Stimulated activated CD4-positive, alpha-beta T cell treated with anti-CD3 and anti-CD28 coated beads, Interleukin-1b, Interleukin-23, amount 100 ng/mL, for 1 hour (primary cell): ENCODE measurements at places on chromosomes 2 and 18.

DNA sequence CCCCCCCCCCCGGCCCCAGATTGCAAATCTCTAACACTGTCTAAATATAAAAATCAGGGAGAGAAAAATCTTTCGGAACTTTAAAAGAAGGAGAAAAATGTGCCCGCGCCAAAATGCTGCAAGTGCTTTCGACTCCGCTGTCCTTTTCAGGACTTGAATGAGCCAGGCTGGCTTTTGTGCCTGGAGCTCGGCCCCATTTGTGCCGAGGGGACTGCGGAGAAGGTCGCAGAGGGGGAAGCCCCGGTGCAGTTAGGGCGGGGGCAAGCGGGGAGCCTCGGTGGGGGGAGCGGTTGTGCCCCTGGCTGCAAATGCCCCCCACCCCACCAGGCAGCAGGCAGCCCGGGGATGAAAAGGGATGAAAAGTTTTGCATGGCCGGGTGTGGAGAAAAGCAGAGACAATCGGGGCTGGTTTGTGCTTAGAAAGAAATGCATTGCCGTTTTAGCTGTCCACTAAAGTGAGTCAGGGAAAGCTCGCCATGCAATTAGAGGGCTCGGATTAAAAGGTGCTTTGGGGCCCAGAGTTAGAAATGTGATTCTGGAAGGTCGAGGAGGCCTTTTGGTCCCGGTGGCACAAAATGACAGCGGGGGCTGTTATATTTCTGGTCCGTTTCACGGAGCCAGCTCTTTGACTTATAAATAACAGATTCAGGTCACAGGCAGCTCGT lies 1.6 kb downstream of the INHBB start:
- no peak for DNase-seq

DNA sequence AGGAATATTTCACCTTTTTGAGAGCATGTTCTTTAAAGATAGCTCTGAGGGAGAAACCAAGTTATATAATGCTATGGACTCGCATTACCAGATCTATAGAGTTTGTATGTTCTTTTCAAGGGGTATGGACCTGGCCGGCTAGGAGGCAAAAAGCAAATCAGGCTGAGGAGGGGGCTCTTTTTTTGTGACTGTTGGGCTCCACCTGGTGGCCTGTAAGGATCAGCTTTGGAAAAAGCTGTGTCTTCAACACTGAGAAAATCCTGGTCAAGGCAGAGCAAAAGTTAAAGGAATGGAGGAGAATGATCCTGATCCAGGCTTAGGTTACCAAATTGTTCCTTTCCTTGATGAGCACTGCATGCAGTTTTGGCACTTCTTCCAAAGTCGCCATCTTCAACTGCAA lies 180.5 kb downstream of the DIS3L2 start:
- DNase-seq = no peak

DNA sequence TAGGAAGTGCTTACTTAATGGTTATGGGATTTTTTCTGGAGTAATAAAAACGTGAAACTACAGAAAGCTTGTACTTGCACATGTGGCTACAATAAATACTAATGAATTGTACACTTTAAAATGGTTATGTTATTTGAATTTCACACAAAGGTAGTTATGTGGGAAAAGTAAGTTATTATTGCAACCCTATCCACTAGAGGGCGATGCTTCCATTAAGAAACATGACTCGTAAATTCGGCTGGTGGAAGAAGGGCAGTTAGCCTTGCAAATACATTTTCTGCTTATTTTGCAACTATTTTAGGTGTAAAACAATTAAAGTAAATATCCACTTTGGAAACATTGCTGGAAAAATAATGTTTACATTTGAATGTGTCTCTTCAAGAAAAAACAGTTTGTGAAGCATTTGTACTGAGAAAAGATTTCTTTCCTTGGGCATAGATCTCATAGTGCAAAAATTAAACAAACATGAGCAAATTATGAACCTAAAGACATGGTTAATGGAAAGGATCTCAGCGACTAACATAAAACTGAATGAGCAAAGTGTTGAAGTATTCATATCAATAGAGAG lies 68.1 kb upstream of the CSRNP3 start:
- no peak for DNase-seq

DNA sequence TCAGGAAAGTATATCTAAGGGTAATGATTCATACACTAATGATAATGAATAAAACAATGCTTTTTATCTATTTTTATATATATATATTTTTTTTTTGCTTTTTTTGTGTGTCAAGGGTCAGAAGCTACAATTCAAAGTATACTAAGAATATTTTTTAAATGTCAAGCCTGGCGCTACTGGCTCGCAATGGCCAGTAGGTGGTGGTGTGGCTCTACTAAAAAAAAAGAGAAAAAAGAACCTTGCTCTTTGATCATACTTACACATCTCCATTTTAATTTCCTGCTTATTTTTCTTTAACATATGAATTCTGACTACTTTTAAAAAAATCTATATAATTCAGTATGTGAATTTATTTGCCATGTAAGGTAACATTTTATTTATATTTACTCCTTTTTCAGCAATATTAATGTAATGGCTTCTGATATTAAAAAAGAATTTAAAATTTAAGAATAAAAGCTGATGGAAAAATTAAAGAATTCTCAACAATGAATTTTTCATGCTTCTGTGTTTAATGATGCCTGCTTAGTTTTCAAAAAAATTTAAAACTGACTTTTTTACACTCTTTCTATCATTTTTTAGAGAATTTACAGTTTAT lies 232.9 kb downstream of the GULP1 start:
- DNase-seq = no peak

- DNase-seq = no peak
These were observed 93.4 kb downstream of the AGAP1 start for GRCh38 chr2:235587202-235587601.

GRCh38 chr2:232976176-232976575 lies 36.9 kb downstream of the NGEF start:
- no peak for DNase-seq

DNA sequence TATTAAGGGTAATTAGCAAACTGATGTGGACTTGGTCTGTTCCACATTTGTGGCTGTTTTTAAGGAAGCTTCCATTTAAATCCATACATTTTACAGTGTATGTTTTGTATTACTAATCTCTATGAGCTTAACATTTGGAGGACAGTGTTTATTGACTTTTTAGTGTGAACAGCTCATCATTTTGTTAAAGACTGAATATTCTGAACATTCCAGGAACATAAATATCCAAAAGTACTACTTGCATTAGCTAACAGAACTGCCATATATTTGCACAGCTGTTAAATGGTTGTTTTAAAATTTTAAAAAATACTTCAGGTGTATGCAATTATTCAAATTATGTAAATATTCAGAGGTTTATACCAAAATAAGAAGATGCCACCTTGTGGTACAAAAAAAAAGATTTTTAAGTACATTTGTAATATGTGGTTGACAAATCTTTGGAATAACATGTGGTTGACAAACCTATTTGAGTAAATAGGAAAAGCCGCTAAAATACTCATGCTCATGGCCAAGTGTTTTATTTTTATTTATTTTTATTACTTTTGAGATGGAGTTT lies 439.7 kb upstream of the FANCL start:
- DNase-seq = no peak

DNA sequence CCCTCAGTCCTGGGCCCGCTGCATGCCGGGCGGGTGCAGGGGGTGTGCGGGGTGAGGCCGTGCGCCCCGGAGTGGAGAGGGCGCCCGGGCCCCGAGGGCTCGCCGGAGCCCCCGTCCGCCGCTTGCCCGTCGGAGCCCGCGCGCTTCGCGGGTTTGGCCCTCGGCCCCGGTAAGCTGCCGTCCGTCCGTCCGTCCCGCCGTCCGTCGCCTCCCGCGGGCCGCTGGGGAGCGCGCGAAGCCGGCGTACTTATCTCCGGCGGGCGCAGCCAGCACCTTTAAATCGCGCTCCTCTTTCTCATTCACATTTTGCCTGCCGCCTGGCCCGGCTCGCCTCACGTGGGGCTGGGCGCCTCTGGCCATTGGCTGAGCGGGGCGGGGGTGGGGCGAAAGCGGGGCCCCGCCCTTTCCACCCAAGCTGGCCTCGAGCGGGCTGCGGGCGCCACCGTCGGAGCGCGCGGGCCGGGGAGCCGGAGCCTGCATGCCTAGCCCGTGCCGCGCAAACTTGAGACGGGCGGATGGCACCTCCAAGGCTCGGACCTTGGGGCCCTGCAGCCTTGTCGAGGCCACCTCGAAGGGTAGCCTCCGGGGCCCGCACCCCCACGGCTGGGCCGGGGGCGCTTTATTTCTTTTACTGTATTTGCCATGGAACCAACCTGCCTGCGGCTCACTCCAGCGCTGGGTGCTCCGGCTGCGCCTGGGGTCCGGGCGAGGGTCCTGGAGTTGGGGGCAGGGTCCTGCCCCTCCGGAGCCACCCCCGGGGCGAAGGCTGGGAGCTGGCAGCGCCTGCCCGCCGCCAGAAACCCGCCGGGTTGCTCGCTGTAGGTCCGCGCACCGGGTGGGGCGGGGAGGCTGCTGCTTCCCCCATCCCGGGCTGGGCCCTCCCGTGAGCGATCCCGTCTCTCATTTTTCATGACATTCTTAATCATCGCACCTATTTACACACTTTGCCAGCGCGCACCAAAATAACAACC lies at the start of gene GBX2:
GBX2 (minus strand) TSS at position 277 of the 971 bp plus-strand sequence. CDS start 415 bp downstream, outside the sequence.
- no peak for DNase-seq

DNA sequence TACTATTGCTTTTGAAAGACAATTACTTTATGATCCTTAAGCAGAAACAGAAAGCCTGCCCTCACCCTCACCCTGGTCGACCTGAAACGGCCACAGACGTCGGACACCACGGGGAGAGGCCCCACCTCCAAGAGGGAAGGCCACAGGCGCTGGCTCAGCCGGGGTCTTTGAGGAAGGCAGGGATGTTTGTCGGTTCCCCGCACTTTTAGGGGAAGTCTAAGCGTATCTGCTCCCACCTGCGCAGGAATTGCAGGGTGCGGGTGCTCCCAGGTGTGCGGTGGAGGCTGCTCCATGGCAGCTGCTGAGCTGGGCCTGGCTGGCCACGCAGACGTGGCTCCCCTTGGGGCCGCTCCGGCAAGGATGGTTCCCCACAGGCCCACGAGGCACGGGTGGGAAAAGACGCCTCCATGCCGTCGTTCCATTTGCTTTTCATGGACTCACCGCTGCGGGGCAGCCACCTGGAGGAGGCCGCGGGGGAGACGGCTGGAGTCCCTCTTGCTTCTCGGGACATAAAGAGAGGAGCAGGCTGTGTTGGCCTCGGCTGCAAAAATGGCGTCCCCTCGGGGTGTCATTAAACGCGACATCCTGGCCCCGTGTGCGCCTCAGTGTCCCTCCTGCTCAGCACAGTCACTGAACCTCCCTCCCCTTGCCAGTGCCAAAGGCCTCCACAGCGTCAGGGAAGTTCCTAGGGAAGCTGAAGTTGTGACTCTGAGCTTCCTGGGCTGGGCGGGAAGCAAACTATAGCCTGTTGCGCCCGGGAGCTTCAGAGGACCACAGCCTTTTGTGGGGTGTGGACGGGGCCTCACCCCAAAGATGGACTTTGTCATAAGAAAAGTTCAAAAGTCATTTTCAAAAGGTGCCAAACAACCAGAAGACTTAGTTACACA lies 63.4 kb downstream of the NFATC1 start:
- DNase-seq = no peak

DNA sequence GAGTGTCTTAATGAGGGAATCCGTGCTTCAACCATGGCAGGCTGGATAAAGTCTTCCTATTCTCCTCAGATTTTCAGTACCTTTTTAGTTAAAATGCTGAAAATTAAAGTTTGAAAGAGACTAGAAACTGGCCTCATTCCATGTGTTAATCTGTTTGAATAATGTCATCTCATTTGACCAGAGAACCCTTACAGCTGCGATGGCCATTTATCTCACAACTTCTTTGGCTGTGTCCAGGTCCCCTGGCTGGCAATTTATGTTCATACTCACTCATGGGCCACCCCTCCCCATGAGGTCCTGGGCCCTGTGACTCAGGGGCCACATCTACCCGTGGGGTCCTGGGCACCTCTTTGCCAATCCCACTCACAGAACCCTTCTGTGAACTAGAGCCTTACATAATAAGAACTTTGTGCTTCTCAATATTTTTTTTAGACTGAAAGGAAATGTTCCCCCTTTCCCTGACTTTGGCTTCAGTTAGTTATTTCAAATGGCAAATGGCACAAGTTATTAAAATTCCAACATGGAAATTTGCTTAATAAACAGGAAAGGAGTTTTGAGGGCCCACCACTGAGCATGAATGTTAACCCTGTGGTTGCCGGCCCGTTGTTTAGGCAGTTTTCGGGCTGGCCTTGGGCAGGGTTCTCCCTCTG lies 134.6 kb downstream of the UXS1 start:
- no peak for DNase-seq

- no peak for DNase-seq
These were observed 232.3 kb upstream of the ITGA4 start for GRCh38 chr2:181224866-181225265.

- no peak for DNase-seq
These were observed 62.7 kb downstream of the CYP1B1 start for GRCh38 chr2:38013158-38013752.

DNA sequence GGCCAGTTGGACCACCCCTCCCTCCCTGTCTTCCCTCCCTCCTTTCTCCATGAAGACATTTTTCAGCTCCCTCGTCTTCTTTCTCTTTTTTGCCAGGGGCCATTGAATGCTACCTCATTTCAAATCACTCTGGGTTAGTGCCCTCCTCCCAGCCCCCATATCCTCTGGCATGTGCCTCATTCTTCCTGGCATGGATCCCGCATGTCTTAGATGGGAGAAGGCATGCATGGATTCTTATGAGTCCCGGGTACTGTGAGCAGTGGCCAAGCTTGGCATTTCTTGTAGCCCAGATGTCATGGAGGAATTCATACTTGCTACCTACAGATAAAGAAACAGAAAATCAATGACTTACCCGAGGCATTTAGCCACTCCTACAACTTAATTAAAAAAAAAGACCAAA lies 9.0 kb upstream of the HAAO start:
- DNase-seq = no peak

- no peak for DNase-seq
These were observed 328.4 kb downstream of the CLIP4 start for GRCh38 chr2:29443627-29444026.

DNA sequence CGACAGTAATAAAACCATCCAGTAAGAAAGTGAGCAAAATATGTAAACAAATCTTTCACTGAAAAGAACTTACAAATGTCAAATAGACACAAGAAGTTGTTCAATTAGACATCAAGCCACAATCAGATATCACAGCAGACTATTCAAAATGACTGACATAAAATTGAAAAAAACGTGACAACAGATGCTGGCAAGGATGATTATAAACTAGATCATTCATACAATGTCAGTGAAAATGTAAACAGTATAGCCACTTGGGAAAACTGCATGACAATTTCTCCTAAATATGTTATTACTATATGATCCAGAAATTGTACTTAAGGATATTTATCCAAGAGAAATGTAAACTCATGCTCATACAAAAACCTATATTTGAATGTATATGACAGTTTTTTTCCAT lies 609.4 kb upstream of the CNTNAP5 start:
- no peak for DNase-seq
